ENCODE measurements at places on chromosomes 2 and 18. TPM values are rescaled to one million over a fixed set of nuclear protein-coding genes. Genes with fewer than 3 reads are reported as not detected.

ASB18 gene
- not detected for total RNA-seq

DNA sequence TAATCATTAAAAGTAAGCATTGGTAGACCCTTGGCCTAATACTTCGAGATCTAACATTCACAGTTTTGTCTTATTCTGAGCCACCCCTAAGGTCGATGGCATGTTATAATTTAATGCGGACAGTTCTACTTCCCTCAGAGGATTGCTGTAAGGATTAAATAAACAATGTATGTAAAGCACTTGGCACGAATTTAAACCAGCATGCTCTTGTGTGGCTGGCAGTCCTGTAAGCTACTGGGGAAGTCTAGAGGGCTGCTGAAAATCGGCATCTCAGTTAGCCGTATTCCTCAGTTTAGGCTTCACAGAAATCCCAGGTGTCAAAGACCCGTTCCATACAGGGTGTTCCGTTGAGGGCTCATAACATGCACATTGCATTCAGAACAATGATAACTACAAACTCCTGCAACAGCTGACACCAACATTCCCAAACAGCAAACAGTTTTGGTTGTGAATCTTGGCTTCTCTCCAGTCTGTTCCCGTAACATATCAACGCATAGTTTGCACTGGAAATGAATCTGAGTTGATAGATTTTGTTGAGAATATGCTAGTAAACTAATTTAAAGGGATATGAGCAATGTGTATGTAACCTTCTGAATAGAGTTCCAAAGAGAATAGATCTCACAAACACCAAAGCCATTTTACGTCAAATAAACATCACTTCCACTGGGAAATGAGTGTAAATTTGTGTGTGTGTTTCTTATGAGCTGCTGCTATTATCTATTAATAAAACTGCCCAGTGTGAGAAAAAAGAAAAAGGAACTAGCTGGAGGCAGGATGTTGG is 52.2 kb upstream of the ACKR3 start:
- no peak for DNase-seq

DNA sequence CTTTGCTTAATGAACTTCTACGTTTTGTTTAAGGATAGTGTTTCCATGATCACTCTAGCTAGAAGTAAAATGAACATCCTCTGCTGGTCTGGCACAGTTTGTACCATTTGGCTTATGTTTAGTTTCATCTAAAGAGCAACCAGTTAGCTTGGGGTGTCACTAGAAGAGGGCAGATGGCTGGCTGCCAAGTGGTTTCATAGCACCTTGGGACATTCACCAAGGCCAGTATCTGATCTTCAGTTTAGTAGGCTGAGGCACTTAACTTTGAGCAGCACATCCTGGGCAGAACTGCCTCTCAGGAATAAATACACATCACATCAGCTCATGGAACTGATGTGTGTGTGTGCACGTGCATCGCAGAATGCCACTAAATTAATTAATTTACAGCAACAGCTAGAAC is 68.4 kb downstream of the NXPH2 start:
- DNase-seq, result no peak

GRCh38 chr18:26992926-26993325 is 127.4 kb upstream of the AQP4 start:
- no peak for DNase-seq

DNA sequence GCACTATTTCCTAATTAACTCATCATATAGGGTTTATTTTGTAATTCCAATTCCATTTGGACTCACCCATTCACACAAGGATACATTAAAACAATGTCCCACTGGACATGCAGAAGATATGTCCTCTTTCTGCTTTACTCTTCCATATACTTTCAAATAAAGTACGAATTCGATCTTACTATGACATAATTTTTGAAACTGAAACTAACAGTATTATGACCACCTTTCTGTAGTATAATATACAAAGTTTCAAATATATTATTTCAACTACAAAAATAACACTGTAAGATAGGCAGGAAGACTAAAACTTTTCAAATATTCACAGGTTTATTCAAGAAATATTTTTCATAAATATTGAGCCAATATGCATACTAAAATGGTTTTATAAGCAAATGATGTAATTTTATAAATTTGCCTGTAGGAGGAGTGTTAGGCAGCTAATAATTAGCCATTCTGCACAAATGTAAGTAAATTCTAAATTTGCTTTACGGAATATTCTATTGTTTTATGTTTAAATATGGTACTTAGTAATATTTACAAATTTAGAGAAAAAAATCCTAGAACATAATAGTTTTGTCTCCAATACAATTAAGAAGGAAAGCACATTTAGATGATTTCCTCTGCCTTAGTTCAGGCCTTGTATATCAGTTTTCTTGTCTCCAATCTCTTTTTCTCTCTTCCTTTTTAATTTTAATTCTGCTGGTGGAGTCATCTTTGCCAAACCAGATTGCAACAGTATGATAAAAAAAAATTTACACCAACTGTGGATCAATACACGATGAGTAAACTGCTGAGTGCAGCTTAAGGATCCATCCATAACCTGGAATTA is 85.9 kb downstream of the CERKL start:
- no peak for DNase-seq

Measured in activated B cell treated with CpG ODN at 0.5 μM for 24 hours (primary cell).